Right cardiac atrium (tissue), 5 donors: ENCODE measurements at places on chromosomes 3 and 15.
A peak's percentile ranks its signal among the peaks of the same experiment; 100 is the strongest.

DNA sequence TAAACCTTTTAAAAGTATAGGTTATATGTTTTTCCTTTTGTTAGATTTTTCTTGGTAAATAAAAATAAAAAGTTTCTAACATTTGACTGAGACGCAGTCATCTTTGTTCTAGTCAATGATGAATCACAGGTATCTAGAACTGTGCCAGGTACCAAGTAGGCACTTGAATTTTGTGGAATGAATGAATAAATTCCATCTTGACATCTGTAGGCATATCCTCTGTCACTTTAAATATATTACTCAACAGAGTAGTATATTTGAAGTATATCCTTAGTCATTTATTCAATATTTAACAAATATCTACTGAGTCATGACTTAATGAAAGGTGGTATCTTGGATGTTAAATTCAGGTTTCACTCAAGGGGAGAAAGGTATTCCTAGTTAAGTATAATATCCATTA, 828.4 kb downstream of the TUSC7 start:
- no peak for DNase-seq

DNA sequence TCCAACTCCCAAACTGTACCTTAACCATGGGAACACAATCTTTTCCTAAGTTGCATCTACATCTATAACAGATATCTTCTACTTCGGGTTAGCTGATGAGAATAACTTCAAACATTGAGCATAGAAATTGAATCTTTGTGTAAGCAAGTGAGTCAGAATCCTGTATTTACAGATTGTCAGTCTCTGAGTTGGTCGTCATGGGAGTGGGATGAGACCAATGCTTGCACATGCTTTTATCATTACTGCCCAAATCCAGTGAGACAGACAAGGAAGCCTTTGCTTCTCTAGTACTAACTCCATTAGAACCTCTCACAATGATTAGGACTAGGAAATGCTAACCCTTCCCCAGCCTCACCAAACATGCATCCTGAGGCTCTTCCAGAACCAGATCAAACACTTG, 587.1 kb upstream of the ZNF717 start:
- no peak for DNase-seq

GRCh38 chr3:155233213-155233612, 60.3 kb downstream of the STRIT1 start:
- DNase-seq: peak; percentile 63

GRCh38 chr3:123312331-123313265, 110.9 kb downstream of the SEC22A start:
- no peak for DNase-seq

DNA sequence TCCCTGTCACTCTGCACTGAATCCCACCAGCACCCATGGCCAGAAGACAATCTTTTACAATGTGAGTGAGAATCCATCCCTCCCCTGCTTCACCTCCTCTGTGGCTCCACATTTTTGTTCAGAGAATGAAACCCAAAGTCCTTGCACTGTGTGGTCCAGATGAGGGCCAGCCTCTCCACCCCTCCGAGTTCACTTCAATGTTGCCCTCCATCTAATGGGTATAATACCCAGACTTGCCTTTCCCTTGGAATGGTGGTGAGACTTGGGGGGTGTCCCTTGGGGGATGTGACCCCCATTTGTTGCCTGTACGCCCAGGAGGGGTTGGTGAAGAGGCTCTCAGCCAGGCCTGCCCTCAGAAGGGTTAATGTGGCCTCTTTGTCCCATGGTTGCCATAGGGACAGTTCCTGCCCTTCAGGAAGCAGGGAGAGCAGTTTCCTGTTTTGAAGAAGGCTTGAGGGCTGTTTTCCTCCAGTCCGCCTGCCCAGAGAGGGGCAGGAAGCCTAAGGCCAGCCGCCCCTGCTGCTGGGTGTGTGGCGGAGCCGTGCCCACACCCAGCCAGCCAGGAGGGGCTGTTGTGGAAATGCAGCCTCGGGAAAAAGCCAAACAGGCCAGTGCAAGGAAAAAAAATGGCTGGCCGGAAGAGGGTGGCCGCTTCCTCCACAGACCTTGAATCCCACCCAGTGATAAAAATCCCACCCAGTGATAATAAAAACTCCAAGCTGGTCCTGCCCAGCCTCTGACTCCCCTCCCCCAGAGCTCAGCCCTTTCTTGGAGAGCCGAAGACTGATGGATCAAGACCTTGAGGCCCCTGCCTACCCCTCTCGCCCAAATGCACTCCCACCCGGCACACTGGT, 14.6 kb upstream of the FGD5 start:
- peak; percentile 79 for DNase-seq

- DNase-seq: no peak
Observed at GRCh38 chr15:82572311-82572710, 32.1 kb upstream of the RPS17 start.

DNA sequence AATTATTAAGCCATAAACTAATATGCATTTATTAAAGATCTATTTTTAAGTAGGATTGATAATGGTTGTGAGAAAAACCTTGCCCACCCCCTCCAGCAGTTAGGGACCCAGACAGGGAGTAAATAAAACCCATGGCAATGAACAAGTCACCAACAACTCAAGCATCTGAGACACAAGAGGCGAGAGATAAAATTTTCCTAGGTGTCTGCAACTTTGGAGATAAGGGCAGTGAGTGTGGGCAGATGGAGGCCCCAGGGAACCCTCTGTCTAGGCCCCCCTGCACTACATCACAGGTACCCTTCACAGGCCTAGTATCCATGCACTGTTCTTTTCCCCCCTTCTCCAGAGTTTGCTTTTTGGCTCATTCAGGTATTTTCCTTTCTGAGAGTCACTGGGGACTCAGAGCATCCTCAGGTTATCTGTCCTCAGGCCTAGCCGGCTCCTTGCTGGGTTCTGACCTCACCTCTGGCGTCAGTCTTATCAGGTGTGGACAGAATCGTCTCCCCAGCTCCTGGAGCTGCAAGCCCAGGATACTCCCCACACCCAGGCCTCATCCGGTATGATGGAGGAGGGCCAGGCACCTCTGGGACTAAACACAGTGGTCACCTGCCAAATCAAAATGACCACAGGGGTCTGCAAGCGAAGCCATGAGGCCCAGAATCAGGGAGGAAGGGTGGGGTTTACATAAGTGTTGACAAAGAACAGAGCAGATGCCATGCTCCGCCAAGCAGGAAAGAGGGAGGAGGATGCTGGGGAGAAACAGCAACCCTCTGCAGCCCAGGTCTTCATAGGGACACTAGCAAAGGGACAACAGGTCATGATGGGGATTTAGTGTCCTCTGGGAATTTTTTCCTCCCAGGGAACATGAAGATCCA, 50.4 kb downstream of the CCNL1 start:
- peak; percentile 83 for DNase-seq

- no peak for DNase-seq
Observed at GRCh38 chr15:84035399-84035766, 200.2 kb upstream of the GOLGA6L4 start.

- DNase-seq: no peak
Observed at GRCh38 chr15:43361313-43361903, 9.4 kb downstream of the ZSCAN29 start.

DNA sequence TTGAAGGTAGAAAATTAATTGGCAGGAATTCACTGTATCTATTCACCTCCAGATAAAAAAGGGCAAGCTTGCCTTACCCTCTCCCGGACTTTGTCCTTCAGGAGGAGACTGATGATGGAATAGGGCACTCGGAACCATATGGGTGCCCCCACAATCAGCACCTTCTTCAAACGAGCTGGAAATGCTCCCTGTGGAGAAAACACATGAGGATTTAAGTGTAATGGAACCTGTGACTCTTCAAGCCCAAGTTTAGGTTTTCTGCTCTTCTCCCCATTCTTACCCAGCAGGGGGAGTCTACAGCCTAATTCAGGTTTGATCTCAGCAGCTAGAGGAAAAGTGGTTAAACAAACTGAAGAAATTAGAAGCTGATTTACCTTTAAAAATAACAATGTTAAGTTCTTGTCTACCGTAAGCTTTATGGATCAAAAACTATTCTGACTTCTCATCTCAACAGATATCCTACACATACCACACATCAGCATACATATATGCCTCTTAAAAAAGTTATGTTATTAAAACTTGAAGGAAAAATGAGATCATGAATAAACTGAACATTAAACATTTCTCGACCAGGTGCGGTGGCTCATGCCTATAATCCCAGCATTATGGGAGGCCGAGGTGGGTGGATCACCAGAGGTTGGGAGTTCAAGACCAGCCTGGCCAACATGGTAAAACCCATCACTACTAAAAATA, 57.5 kb upstream of the SIN3A start:
- no peak for DNase-seq

DNA sequence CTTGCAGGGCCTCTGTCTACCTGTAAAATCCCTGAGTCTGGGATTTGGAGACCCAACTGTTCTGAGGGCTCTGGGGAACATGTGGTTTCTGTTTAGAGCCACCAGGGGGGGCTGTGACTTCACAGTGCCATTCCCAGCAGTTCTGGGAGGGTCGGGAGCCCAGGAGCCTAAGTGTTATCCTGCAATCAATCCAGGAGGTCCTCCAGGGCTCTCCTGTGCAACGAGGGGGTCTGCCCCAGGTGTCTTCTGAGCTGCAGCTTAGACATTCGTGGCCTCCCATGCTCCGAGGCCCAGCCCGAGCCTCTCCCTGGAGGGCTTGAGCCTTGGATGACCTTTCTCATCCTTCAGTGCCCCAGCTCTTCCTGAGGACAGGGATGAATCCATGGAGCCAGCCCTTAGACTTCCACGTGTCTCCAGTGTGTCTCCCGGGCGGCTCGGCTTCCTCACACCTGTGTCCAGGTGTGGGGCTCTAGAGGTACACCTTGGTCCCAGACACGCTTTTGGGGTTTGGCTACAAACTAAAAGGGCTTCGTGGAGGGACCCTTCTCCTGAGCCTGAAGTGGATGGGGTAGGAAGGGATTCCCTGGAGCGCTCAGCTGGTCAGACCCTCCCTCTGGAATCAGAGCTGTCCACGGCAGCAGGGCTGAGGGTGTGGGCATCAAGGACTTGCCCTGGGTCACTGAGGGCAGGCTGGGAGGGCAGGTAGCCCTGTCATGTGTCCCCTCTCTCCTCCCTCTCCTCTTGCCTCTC, 20.3 kb upstream of the ABTB1 start:
- no peak for DNase-seq

GRCh38 chr15:65981837-65982626, 112.7 kb downstream of the RAB11A start:
- DNase-seq: peak; percentile 49

DNA sequence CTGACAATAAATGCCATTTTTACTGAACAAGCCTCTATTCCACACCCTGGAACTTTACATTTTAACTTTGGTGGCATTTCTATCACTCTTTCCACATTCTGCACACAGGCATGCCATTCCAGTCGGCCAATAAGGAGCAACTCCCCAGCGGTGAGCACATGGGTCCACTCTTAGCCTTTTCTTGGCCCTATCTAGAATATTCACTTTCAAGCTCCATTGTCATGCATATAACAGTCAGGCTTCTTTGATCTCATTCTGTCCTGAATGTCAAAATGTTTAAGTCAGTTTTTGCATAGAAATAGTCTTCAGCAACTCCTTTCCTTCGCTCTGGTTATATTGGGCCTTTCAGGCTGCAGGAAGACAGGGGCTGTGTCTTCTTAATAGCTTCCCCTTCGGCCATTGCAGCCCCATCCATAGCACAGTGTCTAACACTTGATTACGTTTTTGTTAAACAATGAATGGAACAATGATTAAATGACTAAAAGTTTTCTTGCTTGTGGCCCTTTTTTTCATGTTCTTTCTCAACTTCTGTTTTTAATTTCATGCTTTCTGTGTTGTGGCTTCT, 427.3 kb downstream of the MFSD1 start:
- no peak for DNase-seq

DNA sequence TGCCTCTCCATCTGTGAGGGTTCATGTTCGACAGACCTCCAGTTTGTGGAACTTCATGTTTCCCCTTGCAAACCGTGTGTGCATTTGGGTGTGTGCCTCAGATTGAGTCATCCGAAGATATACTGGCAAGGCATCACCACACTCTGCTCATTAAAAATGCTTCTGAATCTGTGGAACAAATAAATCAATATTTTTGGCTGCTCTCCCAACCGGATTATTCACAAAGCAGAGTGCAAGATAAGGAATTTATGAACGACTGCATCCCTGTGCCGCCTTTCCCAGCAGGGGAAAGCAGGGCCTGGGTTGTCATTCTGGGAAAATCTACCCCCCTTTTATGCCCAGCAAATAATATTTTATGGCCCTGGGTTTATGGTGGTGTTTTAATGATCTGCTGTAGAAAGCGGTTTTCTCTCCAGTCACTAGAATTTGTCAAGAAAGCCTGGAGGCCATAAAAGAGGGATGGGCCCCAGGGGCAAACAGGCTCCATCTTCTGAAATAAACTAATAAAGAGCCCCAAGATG, 4.2 kb upstream of the WNT5A start:
- no peak for DNase-seq

DNA sequence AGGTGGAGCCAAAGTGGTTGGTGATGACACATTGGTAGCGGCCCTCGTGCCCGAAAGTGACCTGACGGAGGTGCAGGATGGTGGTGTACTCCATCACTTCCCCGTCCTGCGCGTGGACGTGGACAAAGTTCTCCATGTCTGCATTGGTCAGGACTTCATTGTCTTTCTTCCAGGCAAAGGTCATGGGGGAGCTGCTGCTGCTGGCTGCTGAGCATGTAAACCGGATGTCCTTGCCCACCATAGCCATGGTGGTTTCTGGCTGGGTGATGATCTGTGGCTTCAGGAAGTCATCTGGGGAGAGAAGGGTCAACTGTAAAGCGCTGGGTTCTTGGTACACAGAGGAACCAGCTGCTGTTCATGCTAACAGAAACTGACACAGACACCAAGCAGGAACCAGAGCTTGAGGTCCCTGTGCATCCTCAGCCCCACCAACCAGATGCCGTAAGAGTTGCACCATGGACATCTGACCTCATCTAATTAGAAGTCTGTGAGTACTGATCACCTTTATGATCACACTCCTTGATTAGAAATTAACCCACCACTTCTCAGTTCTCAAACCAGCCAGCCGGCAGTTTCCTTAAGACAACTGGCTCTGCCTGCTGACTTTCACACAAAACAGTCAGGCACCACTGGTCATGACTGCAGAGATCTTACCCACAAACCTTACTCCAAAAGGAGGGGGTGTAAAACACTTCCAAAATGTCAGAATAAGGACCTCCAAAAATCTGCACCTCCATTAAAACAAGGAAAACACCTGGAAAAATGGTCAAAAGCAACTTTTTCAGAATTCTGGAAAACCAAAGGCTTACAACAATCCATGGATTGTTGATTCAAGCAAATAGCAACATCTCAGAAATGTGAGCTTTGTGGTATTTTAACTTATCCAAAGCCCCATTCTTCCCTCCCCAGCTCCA, 114.6 kb downstream of the LRIG1 start:
- DNase-seq: no peak

GRCh38 chr3:127546554-127546953, 44.0 kb downstream of the TPRA1 start:
- peak; percentile 53 for DNase-seq
